Fibroblast of the conjunctiva (primary cell): ENCODE measurements at places on chromosomes 5 and 9.

DNA sequence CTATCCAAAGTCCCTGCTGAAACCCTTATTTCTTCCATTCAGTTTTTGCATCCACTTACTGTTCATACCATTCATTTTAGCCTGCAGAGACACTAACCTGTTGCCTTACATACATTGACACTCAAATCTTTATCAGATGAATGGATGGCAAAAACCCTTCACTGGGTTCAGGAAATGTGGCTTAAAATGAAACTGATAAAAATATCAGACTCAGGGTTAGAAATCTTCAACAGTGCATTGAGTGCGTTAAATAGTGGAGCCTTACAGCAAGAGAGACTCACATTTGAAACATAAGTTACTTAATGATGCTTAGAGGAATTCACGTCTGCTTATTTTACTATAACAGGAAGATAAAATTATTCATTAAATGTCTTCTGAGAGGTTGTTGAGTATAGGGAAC lies 28.0 kb upstream of the BNC2 start:
- DNase-seq, result no peak

GRCh38 chr9:105057551-105057950 lies 129.6 kb upstream of the ABCA1 start:
- no peak for DNase-seq

DNA sequence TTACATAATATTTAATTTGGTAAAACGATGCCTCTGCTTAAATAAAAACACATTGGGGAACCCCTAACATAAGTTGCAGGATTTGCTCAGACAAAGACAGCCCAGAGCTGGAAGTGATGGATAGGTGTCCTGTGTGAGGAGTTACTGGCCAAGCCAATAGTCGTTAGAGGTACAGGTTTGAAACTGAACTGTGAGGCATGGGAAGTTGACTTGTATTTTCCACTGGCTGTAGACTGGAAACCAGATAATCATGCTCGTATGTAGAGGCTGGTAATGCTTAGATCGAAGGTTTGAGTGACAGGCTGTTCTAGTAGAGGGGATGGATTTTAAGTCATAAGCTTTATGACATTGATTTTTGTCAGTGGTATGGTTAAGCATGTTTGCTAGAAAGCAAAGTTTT lies 24.8 kb downstream of the TEK start:
- no peak for DNase-seq

- no peak for DNase-seq
Observed at GRCh38 chr9:89361816-89362646, 43.7 kb downstream of the SECISBP2 start.

- no peak for DNase-seq
Observed at GRCh38 chr9:104286799-104287198, 192.7 kb downstream of the SMC2 start.

DNA sequence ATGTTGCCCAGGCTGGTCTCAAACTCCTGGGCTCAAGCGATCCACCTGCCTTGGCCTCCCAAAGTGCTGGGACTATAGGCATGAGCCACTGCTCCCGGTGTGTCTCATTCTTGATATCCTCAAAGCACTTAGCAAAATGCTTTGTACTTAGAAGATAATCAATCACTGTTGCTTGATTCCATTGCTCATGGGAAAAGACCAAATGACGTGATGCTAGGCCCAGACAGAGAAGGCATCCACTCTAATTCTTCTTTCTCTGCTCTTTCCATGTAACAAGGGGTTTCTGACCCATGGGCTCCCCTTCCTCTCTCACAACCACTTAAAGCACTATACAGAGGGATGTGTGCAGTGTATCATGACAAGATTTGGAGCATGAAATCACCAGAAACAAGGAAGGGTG lies 83.0 kb downstream of the APBA1 start:
- no peak for DNase-seq

GRCh38 chr9:69546265-69546664 lies 125.9 kb downstream of the APBA1 start:
- no peak for DNase-seq

GRCh38 chr5:59065554-59065953 lies 482.7 kb downstream of the RAB3C start:
- DNase-seq, result no peak

DNA sequence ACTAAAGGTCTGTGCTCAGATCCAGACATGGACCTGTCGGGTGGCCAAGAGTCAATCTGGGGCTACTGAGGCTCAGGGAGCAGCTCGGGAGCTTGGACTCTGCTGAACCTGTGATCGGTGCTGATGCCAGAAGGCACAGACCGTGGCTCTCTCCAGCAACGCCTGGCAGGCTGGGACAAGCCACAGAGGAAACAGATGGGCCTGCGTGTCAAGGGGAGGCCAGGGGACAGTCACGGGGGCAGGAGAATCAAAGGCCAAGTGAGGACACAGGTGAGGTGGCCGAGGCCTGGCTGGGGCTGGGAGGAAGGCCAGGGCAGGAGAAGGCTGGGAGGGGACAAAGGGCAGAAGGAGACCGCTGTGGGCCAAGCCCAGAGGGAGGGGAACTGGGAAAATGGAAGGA lies 43.4 kb downstream of the EPB41L4B start:
- DNase-seq, result no peak
